Activated gamma-delta T cell (primary cell): ENCODE measurements at places on chromosomes 2 and 18.

GRCh38 chr18:2883076-2883735 is 36.4 kb downstream of the EMILIN2 start:
- peak; percentile 15 for DNase-seq

- DNase-seq: no peak
These were observed 142.4 kb downstream of the DDX1 start for GRCh38 chr2:15733867-15734673.

DNA sequence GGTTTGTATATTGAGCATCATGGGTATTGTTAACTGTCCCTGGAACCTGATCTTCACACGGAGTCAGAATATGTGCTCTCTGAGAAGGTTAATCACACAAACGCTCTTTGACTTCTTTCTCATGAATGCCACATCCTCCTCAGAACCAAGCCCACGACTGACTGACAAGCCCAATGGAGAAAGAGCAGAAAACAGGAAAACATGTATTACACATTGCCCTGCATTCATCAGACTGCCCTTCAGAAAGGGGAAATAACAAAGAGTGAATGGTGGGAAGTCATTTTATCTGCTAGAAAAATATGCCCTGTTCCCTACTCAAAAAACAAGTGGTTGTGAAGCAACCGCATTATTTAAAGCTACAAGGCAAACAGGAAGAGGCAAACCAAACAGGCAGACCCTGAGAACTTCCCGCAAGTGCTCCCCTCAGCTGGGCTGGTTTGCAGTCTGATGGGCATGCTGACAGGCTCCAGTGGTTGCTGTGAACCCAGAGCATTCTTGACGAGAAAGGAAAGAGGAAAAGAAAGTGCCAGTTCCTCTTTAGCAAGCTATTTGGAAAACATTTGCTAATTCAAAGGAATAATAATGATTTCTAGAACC is 172.9 kb upstream of the SETBP1 start:
- no peak for DNase-seq

- no peak for DNase-seq
These were observed 29.7 kb downstream of the PAX3 start for GRCh38 chr2:222269132-222269531.

DNA sequence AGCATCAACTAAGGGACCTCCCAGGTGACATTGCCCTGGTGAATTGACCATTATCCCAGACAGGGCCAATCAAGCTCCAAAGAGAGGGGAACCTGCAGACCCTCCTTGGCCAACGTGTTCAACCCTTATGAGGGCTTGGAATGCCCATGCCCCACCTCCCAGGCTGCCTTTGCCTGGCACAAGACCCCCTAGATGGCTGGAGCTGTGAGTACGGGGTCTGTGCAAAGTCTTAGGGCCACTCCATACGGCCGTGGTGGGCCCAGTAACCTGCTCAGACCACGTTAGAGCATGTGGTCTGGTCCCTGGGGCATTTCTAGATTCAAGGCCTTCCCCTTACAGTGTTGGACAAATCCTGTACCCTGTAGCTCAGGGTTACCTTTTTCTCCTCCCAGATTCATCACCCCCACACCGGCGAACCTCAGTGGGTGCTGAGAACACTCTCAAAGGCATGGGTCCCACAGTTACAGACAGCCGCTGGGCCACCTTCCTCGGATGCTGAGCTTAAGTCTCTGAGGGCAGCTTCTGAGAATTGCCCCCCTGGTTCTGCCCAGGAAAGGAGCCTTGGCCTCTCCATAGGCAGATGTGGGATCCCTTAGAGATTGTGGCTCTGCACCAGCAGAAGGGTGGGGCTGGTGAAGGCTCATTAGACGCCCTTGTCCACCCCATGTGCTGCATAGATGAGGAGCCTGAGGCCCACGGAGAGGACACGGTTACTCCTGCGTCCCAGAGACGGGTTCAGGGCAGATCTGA is 18.3 kb upstream of the KCNK3 start:
- no peak for DNase-seq

DNA sequence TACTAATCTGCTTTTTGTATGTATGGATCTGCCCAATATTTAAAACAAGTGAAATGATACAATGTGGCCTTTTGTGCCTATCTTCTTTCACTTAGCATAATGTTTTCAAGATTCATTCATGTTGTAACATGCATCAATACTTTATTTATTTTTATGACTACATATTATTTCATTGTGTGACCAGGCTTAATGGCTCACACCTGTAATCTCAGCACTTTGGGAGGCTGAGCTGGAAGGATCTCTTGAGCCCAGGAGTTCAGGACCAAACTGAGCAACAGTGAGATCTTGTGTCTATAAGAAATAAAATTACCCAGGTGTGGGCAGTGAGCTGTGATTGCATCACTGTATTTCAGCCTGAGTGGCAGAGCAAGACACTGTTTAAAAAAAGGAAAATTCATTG is 33.2 kb downstream of the SPOPL start:
- DNase-seq: no peak

GRCh38 chr2:79892123-79892522 is 379.3 kb downstream of the CTNNA2 start:
- DNase-seq: no peak

- no peak for DNase-seq
These were observed 117.6 kb upstream of the RASGRP3 start for GRCh38 chr2:33358878-33359277.

DNA sequence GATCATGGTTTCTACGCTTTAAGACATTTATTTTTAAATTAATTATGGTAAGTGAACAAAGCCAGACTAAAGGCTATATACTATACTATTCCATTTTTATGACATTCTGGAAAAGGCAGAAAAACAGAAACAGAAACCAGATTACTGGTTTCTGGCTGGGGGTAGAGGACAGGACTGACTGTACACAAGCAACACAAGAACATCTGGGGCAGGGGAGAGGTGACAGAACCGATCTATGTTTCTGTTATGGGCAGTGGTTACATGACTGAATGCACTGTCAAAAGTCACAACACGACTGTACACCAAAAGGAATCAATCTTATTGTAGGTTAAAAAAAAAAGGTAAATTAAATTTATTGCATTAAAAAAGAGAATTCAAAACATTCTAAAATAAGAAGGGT is 64.7 kb downstream of the PTPN2 start:
- no peak for DNase-seq

DNA sequence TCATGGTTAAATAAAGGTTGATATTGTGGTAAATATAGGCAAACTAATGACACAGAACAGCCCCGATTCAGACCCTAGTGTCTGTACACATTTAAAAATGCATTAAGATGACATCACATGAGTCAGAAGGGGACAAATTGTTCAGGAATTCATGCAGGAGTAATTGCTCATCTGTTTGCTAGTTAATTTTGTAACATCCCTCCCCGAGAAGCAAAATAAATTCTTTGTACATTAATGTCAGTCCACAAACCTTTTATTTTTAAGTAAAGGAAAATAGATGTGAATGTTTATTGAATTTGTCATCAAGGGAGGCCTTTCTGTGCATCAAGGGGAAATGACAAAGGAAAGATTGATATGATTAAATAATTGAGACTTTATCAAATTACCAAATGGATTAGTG is 69.9 kb downstream of the SH3BP4 start:
- DNase-seq: no peak

- DNase-seq: no peak
These were observed 300.0 kb upstream of the SMIM21 start for GRCh38 chr18:75727456-75727855.

- no peak for DNase-seq
These were observed 407.4 kb downstream of the GRB14 start for GRCh38 chr2:164213916-164214315.

- DNase-seq: no peak
These were observed 600 bp upstream of the MAPRE2 start for GRCh38 chr18:35040638-35040987.

- no peak for DNase-seq
These were observed 295.3 kb downstream of the SP3 start for GRCh38 chr2:173669888-173670287.

DNA sequence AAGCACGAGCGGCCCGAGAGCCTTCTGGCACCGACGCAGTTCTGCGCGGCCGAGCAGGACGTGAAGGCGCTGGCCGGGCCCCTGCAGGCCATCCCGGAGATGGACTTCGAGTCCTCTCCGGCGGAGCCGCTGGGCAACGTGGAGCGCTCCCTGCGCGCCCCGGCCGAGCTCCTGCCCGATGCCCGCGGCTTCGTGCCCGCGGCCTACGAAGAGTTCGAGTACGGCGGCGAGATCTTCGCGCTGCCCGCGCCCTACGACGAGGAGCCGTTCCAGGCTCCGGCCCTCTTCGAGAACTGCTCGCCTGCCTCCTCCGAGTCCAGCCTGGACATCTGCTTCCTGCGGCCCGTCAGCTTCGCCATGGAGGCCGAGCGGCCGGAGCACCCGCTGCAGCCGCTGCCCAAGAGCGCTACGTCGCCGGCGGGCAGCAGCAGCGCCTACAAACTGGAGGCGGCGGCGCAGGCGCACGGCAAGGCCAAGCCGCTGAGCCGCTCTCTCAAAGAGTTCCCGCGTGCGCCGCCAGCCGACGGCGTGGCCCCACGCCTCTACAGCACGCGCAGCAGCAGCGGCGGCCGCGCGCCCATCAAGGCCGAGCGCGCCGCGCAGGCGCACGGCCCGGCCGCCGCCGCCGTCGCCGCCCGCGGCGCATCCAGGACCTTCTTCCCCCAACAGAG is 70.4 kb downstream of the ARHGEF33 start:
- peak; percentile 27 for DNase-seq

DNA sequence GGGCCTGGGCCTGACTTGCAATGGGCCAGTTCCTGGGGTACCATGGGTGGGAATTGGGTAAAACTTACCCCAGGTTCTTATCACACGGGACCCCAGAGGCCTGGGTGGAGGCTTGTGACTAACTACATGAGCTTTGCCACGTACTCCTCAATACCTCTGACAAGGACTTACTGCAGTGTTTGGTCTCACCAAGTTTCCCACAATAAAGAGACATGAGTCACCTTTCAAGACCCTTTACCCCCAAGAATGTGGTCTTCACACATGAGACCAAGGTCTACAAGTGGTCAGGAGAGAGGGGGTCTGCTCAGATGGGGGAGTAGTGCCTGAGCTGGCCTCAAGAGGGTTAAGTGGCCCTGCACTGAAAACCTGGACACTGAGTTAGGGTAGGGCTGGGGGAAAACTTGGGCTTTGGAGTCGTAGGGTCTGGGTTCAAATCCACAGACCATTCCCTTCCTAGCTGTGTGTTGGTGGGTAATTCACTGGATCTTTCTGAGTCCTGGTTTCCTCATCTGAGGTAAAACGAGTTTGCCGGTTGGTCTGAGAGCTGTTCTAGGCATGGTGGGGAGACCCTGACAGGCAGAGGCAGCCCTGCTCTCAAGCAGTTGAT is 2.0 kb upstream of the GNLY start:
- no peak for DNase-seq

DNA sequence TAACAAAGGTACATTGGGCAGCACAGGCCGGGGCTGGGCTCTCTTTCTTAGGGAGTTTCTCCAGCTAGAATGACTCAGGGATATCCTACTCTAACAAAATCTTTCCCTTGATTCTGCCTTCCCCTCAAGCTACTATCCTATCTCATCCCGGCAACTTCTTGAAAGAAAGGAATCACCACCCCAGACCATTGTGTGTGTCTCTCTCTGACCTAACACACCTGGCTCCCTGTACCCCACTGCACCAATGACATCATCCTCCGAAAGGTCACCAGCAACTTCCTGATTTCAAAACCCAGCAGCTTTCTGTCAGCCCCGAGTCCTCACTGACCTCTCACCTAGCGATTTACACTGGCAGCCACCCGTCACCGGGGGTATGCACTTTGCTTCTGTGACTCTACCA is 72.1 kb upstream of the MAP4K4 start:
- DNase-seq: no peak

DNA sequence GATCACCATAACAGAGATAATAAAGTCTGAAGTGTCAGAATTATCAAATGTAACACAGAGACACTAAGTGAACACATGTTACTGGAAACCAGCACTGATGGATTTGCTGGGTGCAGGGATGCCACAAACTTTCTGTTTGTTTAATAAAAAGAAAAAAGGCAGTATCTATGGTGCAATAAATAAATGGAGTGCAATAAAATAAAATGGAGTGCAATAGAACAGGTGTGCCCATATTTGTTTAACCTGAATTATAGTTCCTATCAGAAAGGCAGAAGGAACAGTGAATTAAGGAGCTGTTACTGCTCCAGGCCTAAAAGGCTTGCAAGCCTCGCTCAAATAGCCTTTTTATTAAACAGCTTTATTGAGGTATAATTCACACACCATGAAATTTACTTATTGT is 81.0 kb upstream of the KIDINS220 start:
- DNase-seq: no peak

- DNase-seq: no peak
These were observed 157.1 kb downstream of the BCL2 start for GRCh38 chr18:63162271-63163014.

GRCh38 chr2:150159300-150159699 is 328.2 kb downstream of the RND3 start:
- DNase-seq: no peak
